Stimulated activated CD8-positive, alpha-beta memory T cell treated with anti-CD3 and anti-CD28 coated beads, Interleukin-4, amount 100 ng/mL, for 4 hours (primary cell): ENCODE measurements at places on chromosomes 4 and X.

DNA sequence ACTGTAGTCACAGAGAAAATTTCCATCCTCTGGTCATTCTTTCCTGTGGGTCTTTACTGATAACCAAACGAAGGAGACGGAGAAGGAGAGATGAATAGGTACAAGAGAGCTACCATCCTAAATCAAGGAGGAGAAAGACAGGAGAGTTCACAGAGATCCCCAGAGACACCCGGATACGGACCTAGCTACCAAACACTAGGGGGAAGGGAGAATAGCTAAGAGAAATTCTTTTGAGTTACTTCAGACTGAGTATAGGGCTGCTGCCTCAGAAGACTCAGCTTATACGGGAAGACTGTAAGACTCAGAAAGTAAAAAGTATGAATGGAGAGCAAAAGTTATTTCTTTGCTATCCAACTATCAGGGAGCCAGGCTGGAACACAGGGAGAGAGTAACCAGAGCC lies 572.1 kb downstream of the C4orf33 start:
- DNase-seq: no peak

DNA sequence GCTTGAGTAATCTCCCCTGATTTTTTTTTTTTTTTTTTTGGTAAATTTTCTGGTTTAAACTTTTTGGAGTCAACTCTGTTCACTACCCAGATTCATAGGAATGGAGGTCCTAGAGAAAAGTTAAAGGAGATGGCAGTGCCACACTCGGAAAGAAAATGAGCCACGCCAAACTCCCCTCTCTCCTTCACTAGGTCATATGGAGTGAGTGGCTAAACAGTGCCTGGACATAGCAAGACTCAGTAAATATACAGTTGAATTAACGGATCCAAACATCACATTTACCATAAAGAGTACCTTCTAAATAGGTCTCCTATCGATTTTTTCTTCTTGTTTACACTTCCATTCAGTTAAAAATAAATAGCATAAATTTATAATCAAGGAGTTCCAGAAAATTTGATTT lies 13.6 kb upstream of the AMTN start:
- DNase-seq: no peak

DNA sequence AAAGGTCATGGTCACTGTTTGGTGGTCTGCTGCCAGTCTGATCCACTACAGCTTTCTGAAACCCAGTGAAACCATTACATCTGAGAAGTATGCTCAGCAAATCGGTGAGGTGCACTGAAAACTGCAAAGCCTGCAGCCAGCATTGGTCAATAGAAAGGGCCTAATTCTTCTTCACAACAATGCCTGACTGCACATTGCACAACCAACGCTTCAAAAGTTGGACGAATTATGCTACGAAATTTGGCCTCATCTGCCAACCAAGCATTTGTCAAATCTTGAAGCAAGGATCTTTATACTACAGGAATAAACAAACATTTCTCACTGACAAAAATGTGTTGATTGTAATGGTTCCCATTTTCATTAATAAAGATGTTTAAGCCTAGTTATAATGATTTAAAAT lies 90.4 kb downstream of the EIF4E start:
- DNase-seq: no peak

DNA sequence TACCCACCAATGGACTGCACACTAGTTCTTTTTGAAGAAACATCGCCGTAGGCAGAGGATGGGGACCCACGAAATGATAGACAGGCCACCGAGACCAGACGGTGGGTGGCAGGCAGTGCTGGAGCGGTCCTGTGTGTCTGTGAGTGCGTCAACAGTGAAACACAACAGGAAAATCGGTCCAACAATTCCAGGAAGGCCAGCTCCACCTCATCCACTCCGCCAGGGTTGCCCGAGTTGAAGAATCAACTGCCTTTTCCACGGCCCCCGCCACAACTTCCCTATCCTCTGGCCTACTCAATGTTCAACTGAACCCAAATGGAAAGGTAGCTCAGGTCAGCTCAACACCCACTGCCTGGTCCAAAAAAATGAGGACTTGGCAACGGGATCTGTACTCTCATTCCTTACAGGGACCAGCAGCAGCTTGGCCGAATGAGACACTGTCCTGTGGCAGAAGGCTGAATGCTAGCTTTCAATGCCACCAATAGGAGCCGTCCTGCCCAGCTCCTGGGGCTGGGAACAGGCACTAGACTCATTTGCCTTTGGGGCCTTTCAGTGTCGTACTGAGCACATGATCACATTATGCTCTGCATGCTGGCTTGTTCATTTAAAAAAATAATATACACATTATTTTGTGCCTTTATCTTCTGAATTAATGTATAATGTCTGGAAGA lies 43.5 kb downstream of the MID1 start:
- DNase-seq: no peak

- no peak for DNase-seq
Measured at GRCh38 chr4:75989846-75990528, 758 bp downstream of the SDAD1 start.

DNA sequence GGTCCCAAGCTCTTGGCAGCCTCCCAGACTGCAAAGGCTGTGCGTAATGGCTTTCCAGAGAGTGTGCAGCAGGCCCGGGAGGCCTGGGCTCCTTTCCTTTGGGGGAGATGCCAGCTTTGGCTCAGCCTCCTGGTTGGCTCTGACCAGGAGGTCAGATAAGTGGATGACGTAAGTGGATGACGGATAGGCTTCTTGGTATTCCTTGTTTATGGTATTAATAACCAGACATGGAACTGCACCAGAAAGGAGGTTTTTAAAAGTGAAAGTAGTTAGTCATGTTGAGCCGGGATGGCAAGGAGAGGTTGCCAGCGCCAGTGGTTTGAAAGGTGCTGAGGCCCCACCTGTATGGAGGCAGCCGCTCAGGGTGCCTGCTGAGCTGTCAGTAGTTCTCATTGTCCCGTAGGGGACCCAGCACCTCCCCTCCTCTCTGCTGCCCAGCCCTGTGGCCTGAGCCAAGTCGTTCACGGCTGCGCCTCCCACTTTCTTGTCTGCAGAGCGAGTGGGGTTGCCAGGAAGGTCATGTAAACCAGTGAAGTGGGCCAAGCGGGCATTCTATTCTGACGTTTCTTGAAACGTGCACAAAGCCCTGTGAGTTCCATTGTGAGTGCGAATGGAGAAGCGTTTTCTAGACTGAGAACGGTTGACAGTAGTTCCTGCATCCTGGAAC lies 28.7 kb upstream of the STOX2 start:
- no peak for DNase-seq

GRCh38 chr4:12146339-12146738 lies 717.6 kb upstream of the HS3ST1 start:
- no peak for DNase-seq

DNA sequence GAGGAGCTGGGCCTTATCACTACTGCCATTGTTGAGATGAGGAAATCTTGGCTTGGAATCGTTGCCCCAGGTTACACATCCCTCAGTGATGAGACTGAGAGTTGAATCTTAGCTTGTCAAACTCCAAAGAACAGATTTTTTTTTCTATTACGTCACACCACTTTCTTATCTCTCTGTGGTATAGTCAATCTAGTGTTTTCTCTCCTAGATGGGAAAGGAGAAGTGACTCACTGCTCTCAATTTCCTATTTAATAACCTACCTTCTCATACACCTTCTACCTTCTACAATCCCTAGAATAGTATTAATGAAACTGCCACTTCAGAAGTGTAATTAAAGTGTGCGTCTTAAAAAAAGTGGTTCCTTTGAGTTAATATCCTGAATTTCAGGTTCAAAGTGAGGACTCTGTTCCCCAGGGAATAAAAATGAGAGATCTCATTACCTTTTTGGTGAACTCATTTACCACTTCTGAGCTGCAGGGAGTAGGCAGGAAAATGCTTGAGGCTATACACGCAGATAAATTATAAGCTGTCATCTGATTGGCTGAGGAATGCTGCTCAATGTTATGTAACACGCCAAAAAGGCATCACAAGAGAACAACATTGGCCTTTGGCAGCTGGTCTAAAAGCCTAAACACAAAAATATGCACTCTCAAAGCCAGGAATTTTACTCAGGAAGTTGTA lies 59.3 kb downstream of the MAD2L1 start:
- DNase-seq: no peak

DNA sequence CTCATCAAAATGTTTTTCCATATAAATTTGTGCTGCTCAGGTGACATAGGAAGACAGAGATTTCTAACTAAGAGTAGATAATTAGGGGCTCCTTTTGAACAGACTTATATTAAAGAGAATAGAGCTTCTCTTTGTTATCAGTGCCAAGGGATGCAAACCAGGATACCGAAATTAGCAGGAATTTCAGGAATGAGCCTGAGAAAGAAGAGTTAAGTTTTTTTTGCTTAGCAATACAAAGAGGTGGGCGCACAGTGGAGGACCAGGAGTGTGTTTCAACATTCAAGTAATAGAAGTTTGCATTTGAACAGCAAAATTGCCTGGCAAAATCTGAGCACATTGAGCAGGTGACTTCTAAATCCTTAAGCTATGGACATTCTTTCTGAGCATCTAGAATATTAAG lies 541.3 kb downstream of the GBA3 start:
- DNase-seq: no peak

GRCh38 chrX:42538405-42538804 lies 239.6 kb downstream of the PPP1R2C start:
- no peak for DNase-seq

- DNase-seq: no peak
Measured at GRCh38 chr4:120083152-120083551, 16.5 kb upstream of the MAD2L1 start.

DNA sequence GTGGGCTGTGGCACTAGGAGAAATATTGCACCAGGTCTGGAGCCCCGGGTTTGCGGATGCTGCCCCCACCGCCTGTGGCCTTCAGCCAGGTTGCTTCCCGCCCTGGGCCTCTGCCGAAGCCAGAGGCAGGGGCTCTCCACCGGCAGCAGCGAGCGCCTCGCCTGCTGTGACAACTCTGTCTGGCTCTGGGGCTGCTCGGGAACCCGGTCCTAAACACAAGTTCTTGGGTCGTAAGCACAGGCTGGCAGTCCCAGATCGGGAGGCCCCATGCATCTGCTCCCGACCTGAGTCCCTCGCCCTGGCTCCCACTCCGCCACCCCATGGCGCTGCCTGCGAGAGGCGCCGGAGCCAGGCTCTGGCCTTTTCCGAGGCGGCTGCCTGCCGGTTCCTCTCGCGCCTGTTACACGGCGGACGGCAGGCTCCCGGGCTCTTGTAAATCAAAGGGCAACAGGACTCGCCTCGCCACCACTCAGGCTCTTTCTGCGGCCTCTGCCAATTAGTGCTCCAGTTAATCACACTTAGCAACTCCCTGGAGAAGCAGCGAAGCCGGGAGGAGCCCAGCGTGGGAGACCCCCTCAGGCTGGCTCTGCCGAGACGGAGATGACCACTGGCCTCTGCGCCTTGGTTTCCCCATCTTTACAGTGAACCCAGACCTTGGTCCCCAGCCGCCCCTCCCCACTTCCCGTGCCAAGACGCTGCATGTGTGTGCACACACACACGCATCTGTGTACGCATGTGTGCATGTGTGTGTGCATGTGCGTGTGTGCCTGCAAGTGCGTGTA lies 109.2 kb downstream of the DCTD start:
- DNase-seq: no peak

DNA sequence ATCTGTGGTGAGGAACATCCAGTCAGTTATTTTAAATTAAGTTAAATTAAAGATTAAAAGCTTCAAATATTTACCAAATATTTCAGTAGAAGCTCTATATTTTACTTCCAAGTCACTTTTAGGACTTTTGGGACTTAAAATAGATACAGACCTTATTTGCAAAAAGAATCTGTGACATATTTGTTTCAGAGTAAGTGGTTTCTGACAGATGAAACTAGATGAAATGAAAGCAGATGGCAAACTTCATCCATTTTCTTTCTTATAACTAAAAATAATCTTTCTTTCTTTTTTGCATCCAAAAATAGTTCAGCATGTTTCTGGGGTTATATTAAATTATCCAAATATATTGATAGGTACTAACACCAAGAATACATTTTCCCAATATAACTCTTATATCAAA lies 6.6 kb upstream of the UTP3 start:
- no peak for DNase-seq

DNA sequence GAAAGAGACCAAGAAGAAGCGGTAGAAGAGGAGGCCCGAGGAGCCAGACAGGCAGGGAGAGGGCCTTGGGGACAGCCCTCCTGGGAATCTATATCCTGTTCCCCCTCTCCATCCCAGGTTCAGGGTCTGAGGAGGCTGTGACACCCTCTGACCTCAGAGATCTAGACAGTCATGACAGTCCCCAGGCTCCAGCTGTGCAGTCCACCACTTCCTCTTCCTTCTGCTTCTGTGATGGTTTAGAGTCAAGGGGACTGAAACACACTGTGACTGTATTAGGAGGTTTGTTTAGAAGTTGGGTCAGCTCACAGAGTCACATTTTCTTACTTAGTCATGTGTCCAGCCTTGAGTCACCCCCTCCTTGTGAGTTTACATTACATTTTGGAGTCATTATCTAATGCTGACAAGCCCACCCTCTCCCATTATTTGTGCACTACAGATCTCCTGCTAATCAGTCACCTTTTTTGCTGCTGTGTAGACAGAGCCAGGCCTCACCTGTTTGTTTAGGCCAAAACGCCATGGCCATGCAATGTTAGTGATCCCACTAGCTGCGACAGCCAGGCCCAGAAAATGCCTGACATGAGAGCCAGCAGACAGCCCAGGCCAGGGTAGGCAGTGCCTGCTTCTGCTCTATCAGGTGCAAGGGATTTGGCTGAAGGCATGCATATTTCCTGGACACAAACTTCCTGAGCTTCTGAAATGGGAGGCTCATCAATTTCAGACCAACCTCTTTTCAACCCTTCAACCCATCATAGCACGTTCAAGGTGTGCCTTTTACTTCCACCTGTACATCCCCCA lies 26.0 kb downstream of the MANBA start:
- DNase-seq: no peak

DNA sequence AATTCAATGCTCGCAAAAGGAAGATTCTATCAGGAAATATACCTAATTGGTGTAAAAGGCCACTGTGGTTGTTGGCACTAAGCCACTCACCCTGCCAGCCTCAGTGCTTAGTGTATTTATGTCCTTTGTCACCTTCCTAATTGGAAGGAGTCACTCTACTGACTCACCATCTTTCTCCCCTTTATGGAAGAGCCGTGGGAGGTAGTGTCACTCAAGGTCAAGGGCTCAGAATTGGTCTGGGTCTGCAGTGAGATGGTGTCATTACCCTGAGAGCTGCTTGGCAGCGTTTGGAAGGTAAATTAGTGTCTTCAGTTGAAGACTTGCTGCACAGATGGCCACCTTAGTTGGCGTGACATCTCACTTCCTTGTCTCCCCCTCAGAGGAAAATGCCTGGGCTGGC lies 41.7 kb upstream of the CDKN2AIP start:
- no peak for DNase-seq

- no peak for DNase-seq
Measured at GRCh38 chr4:180828455-180829018, 1414.7 kb upstream of the TENM3 start.

DNA sequence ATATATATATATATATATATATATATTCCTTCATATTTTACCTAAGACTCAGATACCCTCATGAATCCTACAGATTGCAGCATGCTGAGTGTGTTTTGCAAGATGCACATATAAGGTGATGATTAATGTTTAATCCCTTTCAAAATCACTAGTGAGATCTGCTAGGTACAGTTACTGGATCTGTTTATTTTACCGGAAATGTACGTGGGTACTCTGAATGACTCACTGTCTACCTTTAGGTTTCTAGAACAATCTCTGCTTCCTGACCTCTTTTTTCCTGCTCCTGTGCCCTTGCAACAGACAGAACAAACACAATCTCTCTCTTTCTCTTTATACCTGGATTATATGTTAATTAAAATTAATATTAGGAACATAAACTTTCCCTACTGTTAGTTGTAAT lies 379.6 kb downstream of the FAM133A start:
- no peak for DNase-seq
